ENCODE measurements at places on chromosomes 7 and 10.

- peak; percentile 41 for DNase-seq
These were observed 107.3 kb downstream of the SMURF1 start for GRCh38 chr7:99036546-99037111.

DNA sequence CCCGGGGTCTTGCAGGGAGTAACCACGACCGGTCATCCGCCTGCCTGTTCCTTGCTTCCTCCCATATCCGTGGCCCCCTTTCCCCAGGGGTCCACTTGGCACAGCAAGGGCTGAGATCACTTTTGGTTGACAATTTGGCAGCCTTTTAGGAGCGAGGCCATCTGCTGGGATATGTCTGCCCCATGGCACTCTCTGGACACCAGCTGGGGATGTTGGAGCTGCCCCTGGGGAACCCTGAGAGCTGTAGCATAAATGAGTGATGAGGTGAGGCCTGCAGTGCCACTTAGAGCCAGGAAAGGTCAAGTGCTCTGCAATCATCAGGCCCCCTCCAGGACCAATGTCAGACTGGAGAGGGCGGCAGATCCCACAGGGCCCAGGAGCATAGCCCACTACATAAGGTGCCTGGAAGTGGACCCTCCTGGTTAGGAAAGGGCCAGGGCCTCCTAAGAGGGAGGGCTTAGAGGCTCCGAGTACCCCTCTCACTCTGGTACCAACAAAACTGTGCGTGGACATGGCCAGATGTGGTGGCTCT lies 92.1 kb downstream of the HIP1 start:
- no peak for DNase-seq

- DNase-seq, result no peak
These were observed 2.3 kb upstream of the CREB5 start for GRCh38 chr7:28409716-28410627.

GRCh38 chr7:155660758-155661093 lies 16.3 kb downstream of the RBM33 start:
- DNase-seq, result no peak

DNA sequence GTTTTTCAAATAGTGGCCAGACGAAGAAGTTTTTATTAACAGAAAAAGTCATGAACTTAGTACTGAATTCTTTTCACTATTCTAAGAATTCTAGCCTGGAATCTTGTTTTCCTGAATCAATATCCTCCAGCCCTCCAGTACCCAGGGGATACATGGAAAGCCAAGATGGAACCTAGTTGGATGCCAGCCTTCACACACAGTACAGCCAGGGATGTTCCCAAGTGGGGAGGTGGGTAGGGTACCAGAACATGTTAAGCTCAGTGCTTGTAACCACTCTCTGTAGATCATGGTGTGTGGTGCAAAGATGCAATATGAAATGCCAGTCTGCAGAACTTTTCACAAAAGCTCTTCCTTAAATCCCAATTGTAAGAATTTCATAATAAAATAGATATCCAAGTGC lies 128.0 kb downstream of the POU6F2 start:
- DNase-seq, result no peak

DNA sequence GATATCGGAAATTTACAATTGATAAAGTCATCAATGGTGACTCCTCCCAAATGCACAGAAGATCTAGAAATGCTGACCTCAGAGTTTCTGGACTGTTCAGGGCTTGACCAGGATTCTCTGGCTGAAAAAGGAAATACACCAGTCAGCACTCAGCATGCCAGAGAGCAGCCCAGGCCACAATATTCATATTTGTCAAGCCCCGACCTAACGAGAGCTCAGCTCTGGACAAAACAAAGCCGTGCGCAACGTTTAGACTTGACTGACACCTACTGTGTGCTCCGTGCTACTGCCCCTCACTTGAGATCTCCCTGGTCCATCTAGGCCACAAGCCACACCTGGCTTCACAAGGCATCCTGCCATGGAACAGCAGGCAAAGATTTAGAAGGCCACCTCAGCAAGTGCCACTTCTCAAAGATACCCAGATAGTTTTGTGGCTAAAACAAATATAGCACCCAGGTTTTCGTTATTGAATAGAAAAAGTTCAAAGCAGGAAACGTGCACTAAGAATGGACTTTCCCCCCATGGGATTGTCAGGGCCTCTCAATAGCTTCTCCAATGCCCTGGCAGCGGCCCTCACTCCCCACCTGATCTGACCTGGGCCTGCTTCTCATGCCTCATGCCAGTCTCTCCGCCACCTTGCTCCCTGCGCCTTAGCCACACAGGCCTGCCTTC lies 218.3 kb downstream of the FAM107B start:
- DNase-seq, result no peak

GRCh38 chr10:62456611-62457101 lies 82.5 kb downstream of the ZNF365 start:
- DNase-seq, result no peak

- peak; percentile 29 for DNase-seq
These were observed 138.4 kb downstream of the FGFR2 start for GRCh38 chr10:121459622-121460453.

DNA sequence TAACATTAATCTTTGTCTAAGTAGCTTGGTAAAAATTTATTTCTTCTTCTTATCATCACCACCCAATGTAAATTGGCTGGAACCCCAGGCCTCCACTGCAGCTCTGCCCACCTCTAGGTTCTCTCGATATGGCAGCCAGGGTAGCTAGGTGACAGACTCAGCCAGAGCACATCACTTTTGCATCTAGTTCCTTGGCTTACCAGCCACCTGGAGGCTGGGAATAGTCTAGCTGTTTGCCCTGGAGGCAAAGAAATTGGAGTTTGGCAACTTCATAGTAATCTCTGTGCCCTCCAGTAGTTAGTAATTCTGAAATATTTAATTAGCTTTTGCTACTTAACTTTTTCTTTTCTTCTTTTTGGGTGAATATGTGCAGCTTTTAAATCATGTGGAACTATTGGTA lies 9.4 kb downstream of the IFRD1 start:
- no peak for DNase-seq

GRCh38 chr7:41729059-41729458 lies 26.2 kb upstream of the INHBA start:
- no peak for DNase-seq

- DNase-seq, result no peak
These were observed 87.0 kb upstream of the IGFBP3 start for GRCh38 chr7:46007990-46008643.

- DNase-seq, result no peak
These were observed 128.6 kb downstream of the ICA1 start for GRCh38 chr7:8133188-8133848.

DNA sequence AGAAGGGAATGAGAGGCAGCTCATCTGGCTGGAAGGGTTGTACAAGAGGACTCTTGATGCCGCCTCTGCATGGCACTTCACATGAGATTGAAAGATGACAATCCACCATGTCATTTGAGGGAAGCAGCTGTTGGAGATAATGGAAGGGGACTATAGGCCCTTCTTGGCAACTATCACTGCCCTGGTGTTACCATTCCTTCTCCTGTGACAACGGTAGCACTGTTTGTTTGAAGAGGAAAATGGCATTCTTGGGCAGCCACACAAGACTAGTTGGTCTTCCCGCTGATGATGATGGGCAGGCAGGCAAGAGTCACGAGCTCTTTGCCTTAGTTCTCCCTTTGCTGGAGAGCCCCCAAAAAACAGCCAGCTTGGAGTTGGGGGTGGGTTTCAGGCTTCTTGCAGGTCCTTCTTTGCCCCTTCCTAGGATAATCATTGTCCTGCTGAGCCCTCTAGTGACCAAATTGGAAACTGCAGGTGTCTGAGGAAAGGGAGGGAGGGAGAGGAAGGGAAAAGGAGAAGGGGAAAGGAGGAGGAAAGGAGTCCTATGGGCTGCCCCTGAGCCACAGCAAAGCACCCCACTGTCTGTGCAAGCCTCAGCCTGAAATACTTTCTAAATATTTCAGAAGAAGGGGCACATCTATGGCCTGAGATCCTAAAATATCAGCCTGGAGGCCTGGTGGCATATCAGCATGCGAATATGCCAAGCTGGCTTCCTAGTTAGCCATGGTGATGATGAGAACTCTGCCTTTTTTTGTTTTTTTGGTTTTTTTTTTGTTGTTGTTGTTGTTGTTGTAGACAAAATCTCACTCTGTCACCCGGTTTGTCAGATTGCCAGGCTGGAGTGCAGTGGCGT lies 165.6 kb upstream of the KMT2E start:
- DNase-seq, result peak; percentile 52

Data from iPS DF 6.9 (cell line).